ENCODE measurements at places on chromosomes 2 and 18.
A peak's percentile ranks its signal among the peaks of the same experiment; 100 is the strongest.

GRCh38 chr2:111534910-111535352 is 349.1 kb downstream of the ANAPC1 start:
- DNase-seq, result no peak

DNA sequence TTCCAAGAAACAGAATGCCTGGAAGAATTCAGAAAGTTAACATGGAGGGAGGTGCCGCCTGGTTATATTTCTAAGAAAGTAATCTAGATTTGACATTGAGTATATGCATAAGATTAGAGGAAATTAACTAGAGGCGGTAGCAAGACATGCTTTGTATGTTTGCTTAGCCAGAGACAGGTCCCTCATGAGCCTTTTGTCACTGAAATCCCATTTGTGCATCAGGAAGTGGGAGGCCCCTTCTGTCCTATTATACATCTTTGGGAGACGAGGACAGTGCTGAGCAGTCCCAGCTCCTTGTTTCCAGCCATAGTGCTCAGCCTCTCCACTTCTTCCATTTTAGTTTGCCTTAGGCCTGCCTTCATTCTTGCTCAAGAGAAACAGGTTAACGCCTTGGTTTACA is 115.4 kb upstream of the LHCGR start:
- no peak for DNase-seq

DNA sequence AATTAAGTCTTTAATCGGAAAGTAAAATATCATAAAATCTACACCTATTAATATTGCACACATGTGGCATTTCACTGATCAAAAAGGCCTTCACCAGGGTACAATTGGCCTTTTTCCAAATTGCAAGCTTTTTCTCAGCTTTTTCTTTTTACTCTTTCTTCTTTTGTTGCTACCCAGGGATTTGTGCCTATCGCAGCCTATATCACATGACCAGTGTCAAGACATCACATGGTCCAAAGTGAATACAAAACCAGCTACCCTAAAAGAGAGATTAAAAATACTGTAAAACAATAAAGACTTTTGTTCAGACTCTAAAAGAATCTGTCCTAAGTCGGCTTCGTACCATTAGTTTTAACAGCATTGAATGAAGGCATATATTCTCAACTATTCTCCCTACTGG is 15.0 kb upstream of the OTX1 start:
- DNase-seq, result no peak

DNA sequence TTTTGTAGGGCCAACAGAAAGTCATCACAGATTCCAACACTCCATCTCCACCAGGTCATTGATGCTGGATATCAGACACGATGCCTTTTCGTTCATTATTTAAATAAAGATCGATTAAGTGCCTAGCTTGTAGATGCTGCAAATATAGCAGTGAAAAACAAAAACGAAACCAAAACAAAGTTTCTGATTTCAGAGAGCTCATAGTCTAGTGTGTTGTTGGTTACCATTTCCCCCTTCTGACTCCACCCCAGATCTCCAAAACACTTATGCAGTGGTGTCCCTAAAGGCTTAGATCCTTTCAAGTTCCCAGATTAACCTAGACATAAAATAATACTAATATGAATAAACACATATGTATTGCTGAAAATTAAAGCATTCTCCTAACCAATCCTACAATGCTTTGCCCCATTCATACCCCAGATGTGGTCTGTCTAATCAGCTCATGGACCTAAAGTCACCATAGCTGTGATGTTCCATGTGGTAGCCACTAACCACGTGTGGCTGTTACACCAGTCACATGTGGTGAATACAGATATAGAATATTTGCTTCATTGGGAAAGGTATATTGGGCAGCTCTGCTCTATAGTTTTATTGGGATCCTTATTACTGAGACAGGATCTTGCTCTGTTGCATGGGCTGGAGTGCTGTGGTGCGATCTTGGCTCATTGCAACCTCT is 787.2 kb downstream of the TDRD15 start:
- DNase-seq, result no peak

DNA sequence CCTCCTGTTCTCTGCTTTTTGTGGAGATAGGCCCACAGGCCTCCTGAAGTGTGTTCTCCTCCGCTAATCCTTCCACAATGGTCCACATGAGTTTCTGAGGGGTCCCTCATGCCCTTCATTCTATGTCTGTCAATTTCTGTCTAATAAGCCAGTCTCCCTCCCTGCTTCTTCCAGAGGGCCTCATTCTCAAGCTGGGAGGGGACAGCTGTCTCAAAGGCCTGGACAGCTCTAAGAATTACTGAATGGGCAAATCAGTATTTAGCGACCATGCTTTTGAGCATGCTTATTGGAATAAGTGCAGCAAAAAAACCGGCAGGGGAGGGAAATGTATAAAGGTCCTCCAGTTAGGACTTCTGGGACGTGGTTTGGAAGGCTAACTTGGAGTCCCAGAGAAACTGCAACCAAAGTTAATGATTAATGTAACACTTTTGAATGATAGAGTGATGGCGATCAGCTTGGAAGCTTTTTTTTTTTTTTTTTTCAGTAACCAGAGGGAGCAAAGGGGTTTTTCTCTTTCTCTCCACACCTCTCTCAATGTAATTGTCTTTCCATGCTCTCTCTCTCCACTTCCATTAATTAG is 890.7 kb upstream of the POU3F3 start:
- no peak for DNase-seq

- no peak for DNase-seq
Observed at GRCh38 chr2:20150806-20151571, 73.9 kb downstream of the SDC1 start.

DNA sequence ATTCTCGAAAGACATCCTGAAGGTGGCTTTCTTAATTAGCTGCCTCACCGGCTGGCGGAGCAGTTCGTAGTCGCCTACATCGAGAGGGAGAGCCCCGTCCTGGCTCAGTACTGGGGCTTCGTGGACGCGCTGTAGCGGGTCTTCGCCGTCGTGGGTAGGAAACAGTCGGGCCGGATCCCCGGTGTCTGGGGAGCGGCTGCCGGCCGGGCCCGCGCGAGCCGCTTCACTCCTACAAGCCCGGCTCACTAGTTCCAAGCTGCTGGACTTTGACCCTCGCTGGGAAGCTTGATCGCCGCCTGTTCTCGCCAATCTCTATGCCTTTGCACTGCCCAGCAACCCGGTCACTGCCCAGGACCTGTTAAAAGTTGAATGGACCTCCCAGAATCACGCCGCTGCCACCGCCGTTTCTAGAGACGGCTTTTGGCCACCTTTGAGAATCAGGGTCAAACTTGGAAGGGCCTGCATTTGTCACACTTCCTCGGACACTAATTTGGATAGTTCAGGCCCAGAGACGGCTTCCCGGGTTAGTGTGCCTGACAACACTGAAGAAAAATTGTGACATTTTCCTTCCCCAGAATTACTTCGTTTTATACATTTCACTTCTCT is 41.4 kb upstream of the AKAIN1 start:
- no peak for DNase-seq

GRCh38 chr18:56444201-56444600 is 194.2 kb downstream of the TXNL1 start:
- no peak for DNase-seq

- no peak for DNase-seq
Observed at GRCh38 chr2:191385416-191386160, 140.4 kb downstream of the MYO1B start.

DNA sequence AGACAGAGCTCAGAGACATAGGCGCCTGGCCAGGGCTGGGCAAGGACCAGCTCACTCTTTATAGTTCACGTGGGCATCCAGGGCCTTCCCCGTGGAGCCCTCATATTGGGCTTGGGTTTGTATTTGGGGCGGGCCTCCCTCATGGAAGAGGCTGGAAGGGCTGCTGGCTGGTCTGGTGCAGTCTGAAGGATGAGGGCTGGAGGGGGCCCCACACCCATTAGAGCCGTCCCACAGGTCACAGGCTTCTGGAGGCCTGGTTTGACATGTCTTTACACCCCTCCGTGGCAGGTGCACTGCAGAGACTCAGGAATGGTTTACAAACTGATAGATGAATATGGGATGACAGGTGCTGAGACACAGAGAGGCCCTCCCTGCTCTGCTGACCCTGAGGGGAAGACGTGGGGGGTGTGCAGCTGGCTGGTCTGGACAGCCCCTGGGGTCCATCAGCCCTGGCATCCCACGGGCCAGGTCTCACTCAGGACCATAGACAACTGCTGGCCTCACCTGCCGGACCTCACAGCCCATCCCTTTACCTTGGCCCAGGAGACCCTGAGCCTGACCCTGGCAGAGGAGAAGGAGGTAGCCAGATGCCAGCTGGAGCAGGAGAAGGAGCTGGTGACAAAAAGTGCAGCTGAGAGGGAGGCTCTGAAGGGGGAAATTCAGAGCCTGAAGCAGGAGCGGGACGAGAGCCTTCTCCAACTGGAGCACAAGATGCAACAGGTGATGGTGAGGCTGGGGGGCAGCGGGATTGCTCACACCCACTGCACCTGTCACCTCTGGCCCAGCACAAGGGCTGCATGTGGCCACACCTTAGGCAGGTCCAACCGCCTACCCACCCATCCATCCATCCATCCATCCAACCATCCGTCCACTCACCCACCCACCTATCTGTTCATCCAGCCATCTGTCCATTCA is 43.9 kb downstream of the CROCC2 start:
- DNase-seq, result no peak

GRCh38 chr2:147846412-147847081 is 1.7 kb downstream of the ACVR2A start:
- no peak for DNase-seq

- no peak for DNase-seq
Observed at GRCh38 chr2:96580771-96581170, 44.2 kb downstream of the ARID5A start.

- no peak for DNase-seq
Observed at GRCh38 chr2:118231759-118232158, 143.5 kb downstream of the INSIG2 start.

GRCh38 chr2:239370876-239371725 is 29.7 kb downstream of the HDAC4 start:
- no peak for DNase-seq

DNA sequence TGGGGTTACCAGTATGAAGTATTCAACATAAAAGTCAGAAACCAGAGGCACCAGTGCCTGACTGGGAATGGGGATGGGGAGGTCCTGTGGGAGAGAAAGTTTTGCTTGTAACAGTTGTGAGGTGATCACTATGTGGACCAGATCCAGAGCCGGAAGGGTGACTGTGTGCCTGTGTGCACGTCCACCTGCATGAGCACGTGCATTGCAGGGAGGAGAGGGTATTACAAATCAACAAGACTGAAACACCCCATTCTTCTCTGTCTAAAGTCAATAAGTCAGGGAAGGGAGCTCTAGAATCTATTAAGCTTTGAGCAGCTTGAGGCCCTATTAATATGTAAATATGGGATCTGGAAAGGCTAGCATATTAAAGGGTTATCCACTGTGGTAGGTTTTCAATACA is 241.0 kb upstream of the ACVR2A start:
- no peak for DNase-seq

DNA sequence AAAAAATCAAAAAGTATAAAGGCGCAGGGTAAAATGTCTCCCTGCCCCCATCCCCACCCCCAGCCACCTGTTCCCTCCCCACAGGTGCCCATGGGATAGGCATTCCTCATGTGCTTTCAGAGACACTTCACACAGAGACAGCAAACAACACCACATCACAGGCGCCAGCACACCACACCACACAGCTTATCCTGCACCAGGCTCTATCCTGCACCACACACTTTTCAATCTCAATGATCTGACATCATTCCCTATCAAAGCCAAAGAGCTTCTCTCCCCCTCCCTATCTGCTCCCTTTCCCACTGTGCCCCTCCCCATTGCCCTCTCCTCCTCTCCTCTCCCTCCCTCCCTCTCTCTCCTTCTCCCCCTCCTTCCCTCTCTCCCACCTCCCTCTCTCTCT is 15.5 kb downstream of the FAM178B start:
- no peak for DNase-seq

- DNase-seq, result peak; percentile 76
Observed at GRCh38 chr2:151771599-151772358, 37.5 kb upstream of the NEB start.

DNA sequence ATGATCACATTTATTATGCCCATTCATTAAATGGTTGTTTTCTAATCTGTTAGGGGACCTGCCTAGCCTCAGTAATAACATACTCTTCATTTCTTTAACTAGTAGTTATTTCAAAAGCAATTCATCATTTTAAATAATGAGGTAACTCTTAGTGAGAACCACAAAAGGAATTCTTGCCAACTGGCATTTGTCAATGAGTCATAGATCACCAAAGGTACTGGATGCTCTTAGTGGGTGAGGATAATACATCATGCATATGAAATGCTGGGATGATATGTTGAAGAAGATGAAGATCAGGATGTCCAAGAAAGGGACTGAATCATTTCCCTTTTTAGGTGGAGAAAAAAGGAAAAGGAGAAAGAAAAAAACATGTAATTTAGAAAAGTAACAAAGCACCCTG is 826.2 kb upstream of the DDX18 start:
- DNase-seq, result no peak

GRCh38 chr2:9627310-9627709 is 3.5 kb downstream of the YWHAQ start:
- peak; percentile 43 for DNase-seq

- DNase-seq, result peak; percentile 37
Observed at GRCh38 chr2:208062113-208062512, 36.8 kb upstream of the PLEKHM3 start.

GRCh38 chr2:61750624-61751023 is 103.2 kb downstream of the FAM161A start:
- no peak for DNase-seq

- peak; percentile 73 for DNase-seq
Observed at GRCh38 chr2:240557808-240558207, at the start of gene ANKMY1. Gene ANKMY1, minus strand, starts transcription at chr2:240557988. Its CDS starts 653 bp downstream, at chr2:240557335.

GRCh38 chr2:215171151-215171550 is 32.7 kb upstream of the ABCA12 start:
- DNase-seq, result no peak

DNA sequence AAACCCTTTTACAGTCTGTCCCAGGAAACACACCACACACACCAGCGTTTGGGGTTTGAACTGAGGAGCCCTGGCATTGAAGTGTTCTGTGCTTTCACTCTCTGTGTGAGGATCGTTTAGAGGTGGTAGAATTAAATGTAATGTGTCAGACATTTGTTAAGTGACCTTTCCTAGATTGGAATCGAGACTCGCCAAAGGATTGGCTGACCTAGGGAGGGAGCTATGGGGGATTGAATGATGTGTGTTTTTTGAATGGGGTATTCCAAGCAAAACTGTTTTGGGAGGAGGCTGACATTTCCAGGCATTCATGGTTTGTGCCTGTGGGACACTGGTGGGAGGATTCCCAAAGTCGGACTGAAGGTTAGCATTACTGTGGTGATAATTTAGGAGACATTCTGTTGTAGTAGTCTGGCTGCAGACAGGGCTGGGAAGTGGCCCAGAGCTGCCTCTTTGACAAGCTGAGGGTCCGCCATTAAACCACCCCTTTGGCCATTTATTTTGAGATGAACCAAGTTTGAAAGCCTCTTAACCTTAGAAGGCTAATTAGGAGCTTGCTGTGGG is 1.7 kb downstream of the MYO1B start:
- no peak for DNase-seq

GRCh38 chr2:79721966-79722365 is 209.1 kb downstream of the CTNNA2 start:
- no peak for DNase-seq

Measured in CD4-positive, alpha-beta T cell treated with Interferon alpha-2 for 1 hour (primary cell).